ENCODE measurements at places on chromosomes 6 and 20.

DNA sequence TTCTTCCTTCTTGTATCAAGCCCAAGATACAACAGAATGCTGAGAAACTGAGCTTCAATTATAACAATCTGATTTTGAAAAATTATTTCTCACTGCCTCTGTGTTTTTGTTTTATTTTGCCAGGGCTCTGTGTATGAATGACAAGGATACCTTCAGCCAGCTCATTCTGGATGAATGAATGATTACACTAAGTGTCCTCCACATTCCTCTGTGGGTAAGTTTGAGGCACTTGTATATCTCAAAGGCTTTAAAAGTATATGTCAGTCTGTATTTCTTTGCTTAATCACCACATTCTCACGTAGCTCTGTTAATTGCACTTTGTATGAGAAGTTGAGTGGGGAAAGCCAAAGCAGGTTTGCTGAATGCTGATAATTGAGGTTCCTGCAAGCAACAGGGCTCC is 95.1 kb downstream of the TIAM2 start:
- DNase-seq = no peak

DNA sequence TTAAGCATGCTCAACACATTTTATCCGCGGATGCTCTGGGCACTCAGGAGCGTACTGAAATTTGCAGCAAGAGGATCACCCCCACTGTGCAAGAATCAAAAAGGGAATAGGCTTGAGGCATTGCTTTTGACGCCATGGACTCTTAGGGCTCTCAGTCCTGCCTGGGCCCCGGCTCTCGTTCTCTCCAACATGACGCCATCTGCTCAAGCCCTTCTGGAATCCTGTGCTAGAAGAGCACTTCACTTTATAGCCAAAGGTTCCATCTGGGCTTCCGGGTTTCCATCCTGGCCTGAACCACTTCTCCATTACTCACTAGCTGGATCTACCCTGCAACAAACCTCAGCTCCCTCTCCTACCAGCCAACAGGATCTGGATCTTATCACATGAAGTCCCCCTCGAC is 105.3 kb downstream of the FOXF2 start:
- DNase-seq = no peak

DNA sequence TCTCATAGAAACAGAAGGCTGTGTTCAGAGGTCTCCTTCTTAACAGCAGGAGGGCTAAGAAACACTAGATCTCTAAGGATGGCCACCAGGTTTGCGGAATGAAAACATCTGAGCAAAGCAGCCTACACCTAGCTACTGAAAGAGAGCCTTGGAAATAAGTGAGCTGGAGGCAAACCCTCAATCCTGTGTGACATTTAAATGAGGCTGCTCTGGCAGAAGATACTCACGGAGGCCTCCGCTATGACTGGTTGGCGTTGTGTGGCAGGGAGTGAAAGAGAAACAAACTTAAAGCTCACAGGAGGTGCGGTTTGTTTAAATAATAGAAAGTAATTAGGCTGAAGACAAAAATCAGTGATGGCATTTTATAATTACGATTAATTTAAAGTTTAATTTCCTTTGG is 162.0 kb upstream of the RNF217 start:
- DNase-seq = peak; percentile 12

DNA sequence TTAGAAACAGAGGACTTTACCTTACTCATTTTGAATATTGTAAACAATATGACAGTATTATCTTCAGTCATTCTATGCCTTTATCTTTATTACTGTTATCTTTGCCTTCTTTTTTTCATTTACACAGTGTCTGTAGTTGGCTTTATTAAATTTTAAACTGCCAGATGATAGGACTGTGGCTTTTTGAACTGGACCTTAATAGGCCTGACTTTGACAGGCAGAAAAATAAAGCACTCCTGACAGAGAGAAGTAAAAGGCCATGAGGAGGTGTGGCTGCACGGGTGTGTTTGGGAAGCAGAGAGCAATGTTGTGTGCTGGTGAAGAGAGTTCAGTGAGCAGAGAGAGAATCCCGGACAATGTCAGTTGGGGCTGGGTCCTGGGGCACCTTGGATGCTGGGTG is 7.8 kb downstream of the TRIM40 start:
- DNase-seq = no peak

DNA sequence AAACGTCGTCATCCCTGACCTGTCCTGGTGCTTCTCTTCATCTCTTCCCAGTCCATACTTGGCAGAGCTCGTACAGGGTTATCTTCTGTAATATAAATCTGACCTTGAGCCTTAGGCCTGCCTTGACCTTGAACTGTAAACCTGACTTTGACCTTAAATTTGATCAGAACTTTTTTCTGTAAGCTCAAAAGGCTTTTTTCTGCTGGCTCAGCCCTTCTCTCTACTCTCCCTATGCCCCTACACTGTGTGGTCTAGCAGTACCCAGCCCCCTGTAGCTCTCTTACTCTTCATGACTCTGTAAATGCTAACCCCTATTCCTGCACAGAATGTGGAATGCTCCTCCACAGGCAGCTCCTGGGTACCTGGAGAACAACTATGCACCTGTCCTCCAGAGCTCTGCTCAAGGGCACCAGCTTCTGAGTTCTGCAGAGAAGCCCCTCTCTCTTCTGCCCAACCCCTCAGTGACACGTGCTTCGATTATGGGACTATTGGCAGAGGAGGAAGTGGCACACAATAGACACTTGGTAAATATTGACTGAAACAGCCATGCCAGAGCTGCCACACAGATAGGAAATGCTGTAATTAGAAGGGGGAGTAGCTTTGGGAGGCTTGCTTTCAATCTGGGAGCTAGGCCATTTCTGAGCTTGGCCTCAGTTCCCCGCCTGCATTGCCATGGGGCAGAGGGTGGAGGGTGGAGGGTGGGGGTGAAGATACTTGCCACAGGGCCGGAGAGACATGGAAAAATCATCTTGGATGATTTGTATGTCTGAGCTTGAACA is 15.4 kb downstream of the SNPH start:
- DNase-seq = no peak

DNA sequence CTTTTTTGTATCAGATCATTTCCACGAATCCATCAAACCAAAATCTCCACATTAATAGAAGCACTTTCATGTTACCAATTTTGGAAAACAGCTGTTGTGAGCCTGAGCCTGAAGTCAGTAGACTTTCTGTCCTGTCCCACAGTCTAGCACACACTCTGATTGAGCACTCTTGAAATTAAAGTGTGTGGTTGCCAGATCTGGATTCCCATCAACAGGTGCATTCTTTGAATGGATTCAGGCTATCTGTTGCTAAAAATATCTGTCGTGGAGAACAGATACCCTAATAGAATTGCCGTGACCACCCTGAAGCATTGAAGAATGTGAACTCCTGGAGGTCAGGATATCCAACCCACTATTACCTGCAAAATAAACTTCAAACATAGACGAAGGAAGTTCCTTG is 73.3 kb downstream of the TFAP2A start:
- DNase-seq = no peak

GRCh38 chr6:103344554-103345163 is 1515.1 kb downstream of the HACE1 start:
- DNase-seq = no peak

- DNase-seq = no peak
Measured at GRCh38 chr20:21613512-21613911, 92.0 kb upstream of the PAX1 start.
